ENCODE measurements at places on chromosomes 5 and 9.

DNA sequence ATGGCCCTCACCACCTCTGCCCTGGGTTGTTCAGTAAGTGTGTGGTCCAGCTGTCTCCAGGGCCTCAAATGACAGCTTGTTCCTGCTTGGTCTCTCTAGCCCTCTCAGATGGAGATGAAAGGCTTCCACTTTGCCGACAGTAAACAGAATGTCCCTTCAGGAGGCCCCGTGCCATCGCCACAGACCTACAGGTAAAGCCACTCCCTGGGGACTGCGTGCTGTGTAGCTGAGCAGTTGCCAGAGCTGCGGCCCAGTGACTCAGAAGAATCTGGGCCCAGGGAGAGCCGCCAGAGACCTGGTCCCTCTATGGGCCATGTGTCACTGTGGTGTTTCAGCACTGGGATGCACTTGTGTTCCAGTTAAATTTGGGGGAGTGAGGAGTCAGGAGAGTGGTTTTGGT is 10.6 kb upstream of the POMT1 start:
- DNase-seq: no peak

DNA sequence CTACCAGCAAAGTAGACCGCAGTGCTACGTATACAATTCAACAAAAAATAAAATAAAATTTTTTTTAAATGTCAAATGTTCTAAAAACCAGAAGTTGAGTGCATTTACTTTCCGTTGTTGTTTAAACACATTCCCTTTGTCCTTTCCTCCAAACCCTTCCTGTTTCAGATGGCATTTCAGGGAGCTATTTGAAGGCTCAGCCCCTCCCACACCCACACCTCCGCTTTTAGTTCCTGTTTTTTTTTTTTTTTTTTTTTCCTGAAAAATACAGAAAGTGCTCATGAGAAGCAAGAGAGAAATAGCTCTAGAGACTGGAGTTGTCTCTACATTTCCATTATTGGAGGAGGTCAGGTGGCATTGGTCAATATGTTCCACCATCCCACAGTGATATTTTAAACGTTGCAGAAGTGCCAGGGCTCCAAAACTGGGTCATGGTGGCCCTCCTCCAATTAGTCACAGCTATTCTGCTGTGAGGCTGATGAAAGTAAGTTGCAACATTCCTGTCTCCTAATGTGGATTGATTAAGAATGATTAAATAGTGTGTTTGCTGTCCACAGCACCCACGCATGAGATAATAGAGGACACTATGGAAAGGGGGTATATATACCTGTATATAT is 106.9 kb downstream of the GABRG2 start:
- DNase-seq: no peak

GRCh38 chr9:113911850-113912557 is 35.9 kb downstream of the ZNF618 start:
- DNase-seq: no peak

- DNase-seq: no peak
These were observed 72.4 kb upstream of the TLX3 start for GRCh38 chr5:171236651-171237050.

DNA sequence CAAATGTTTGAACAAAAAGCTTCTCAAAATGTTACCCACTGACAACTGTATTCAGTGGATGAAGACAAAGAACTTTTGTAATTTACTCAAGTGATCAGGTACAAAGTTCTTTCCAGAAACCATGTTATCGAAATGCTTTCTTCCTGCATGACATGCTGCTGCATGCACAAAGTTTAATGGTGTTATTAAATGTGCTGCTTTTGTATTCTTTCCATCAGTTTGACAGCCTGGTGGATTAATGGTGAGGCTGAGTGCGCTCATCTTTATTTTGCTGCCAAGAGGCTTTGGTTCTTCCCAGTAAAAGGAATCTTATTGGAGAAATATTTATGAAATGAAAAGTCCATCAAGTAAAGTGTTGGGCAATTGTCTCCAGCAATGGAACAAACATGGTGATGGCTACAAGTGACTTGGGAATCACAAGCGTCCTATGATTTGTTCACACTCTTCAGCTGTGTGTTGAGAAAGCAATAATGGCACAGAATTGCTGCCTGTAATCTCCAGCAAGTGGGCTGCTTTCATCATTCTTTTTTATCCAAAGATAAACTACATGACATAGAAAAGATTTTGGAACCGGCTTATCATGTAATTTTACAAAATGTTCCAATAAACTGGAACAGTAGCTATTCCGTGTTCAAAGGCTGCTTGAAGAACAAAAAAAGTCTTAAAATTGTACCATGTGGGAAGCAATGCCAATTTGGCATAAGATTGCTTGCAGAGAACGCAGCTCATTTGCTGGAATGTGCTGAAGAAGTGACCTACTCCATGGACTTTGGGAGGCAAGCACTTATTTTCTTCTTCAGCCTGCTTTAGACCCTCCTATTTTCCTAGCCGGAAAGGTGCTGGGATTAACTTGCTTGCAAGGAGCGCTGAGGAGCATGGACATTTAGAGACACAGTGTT is 153.1 kb downstream of the HSD17B3 start:
- no peak for DNase-seq

DNA sequence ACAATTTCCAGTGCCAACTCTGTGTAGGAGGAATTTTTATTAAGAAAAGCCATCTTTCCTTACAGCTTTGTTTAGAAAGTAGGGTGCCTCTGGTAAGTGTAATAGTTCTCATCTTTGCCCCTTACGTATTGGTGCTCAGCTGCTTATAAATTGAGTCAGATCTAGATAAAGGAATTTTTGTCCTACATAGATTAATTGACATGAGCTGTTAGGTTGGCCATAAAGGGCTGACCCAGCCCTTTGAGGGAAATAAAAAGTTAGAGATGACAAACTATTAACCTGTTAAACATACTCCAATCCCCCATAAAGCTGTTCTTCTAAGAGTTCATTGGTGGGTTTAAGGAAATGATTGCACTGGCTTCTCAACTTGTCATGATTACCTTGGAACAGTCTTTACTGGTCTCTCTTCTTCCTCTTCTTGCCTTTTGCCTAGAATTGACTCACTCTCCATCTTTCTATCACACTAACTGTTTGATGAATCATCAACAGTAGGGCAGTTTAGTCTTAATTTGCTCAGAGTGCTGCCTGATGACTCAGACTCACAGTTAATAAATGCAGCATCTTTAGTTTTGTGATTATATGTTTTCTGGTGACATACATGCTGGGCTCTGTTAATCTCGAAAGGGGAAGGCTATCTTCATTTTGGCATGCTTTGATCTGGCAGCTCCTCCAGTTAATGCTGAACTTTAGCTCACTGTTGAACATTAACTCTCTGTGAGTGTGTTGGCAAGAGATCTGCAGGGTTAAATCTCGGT is 51.7 kb downstream of the ARHGAP26 start:
- no peak for DNase-seq

Measured in NCI-H1092 treated with DMSO at 0.1 percent for 48 hours (cell line).